ENCODE measurements at places on chromosomes 3 and 15. TPM values are rescaled to one million over a fixed set of nuclear protein-coding genes. Genes with fewer than 3 reads are reported as not detected.

The DUOXA2 gene
- total RNA-seq: not detected

The IL5RA gene
- not detected for total RNA-seq

The TGM4 gene
- not detected for total RNA-seq

The SKIL gene
- total RNA-seq: 261 TPM

The HGD gene
- 3.0 TPM for total RNA-seq

The NR2E3 gene
- total RNA-seq: under 0.01 TPM

The TMEM266 gene
- not detected for total RNA-seq

All from smooth muscle cell of the umbilical artery (primary cell).